RPMI8226 (cell line): ENCODE measurements at places on chromosomes 11 and 22.

GRCh38 chr11:10587388-10587787, 18.9 kb upstream of the LYVE1 start:
- no peak for DNase-seq

DNA sequence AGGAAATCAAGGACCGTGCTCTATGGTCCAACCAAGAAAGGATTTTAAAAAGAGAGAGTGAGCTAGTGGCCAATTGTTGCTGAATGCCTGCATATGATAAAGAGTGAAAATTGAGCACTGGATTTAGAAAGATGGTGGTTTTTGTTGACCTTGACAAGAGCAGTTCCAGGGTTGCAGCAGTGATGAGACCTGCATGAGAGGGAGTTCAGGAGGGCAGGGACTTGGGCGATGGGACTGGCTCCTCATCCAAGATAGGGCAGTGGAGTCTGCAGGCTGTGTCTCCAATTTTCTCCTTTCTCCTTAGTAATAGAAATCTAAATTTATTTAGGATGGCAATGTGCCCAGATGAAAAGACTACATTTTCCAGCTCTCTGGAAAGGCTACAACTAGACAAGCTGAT, 94.0 kb upstream of the B3GAT1 start:
- DNase-seq, result no peak

DNA sequence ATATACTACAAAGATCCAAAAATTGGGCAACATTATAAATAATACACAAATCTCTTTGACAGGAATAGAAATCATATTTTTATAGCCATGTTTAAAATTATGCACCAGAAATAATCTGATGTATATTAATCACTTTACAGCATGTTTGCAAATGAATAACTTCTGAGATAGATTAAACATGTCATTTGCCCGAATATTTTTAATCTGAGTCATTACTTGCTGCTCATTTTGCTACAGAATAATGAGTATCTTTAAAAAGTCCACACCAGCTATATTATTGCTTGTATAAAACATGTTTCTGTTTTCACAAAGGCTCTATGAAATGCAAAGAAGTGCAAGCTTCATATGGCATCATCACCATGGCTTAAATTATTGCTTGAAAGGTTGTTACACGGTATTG, 336.8 kb downstream of the GUCY1A2 start:
- no peak for DNase-seq

DNA sequence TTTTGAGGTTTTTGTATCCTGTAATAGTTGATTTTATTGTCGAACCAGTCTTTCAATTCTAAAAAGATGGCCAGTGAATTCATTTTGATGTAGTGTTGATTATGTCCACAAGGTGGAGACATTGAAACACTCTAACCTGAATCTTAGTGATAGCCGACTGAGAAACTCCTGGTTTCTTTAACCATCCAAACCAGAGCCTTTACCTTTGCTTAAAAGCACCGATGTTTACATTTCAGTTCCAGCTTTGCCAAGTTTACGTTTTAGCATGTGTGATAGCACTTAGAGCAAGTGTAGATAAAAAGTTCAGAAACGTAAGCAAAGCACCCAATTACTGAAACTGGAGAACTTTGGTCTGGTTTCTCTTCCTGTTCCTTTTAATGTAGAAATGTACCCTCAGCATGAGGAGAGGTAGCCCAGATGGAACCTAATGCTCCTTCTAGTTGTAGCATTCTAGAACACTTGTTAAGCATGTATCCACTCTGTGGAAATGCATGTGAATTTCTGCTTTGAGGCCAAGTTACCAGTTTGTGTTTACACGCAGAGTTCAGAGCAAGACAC, 208.6 kb downstream of the DBX1 start:
- DNase-seq, result peak; percentile 55

DNA sequence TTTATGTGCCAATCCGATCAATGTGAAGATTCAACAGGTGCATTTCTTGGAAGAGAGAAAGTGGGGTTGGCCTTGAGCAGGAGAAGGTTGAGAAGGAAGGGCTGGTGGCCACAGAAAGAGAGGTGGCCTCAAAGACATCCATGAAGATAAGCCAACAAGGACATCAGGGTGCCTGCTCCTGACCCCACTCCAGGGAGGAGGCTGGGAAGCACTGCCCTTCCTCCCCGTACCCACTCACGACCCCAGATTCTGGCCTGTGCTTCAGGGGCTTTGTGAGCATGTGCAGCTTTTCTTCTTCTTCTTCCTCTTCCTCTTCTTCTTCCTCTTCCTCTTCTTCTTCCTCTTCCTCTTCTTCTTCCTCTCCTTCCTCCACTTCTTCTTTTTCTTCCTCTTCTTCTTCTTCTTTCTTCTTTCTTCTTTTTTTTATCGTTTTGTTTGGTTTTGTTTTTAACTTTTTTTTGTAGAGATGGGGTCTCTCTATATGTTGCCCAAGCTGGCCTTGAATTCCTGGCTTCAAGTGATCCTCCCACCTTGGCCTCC, 30.3 kb downstream of the DKK3 start:
- DNase-seq, result no peak

DNA sequence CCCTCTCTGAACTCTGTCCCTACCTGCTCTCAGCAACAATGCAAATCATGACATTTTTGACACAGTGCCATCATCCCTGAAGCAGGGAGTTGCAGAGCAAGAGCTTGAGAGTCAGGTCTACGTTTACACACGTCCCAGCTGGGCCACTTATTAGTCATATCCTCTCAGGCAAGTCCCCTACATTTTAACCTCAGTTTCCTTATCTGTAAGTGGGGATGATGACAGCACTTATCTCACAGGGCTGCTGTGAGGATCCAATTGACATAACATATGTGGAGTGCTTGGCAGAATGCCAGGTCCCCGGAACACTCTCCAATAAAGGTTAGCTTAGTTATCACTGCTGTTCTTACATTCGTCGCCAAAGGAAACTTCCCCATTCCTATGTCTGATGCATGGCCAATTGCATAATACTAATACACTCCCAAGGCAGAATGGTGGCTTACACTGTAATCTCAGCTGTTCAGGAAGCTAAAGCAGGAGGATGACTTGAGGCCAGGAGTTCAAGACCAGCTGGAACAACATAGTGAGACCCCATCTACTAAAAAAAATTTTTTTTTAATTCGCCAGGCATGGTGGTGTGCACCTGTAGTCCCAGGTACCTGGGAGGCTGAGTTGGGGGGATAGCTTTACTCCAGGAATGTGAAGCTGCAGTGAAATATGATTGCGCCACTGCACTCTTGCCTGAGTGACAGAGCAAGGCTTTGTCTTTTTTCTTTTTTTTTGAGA, 16.6 kb downstream of the ASCC2 start:
- DNase-seq, result no peak

DNA sequence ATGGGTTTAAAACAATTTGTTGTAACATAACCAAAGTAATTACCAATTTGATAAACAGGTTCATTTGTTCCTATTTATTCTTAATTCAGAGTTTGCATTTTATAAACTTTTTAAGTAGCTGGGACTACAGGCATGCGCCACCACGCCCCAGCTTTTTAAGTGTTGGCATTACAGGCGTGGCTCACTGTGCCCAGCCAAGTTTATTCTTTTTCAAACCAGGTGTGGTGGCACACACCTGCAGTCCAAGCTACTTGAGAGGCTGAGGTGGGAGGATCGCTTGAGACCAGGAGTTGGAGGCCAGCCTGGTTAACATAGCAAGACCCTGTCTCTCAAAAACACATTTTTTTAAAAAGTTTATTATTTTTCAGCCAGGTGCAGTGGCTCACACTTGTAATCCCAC, 19.1 kb downstream of the PPFIA1 start:
- DNase-seq, result no peak

GRCh38 chr11:60899046-60899936, 7.1 kb downstream of the PRPF19 start:
- DNase-seq, result peak; percentile 39

GRCh38 chr11:415640-416041, 842 bp upstream of the SIGIRR start:
- no peak for DNase-seq

GRCh38 chr11:47398551-47398950, 9.8 kb upstream of the SLC39A13 start:
- no peak for DNase-seq

DNA sequence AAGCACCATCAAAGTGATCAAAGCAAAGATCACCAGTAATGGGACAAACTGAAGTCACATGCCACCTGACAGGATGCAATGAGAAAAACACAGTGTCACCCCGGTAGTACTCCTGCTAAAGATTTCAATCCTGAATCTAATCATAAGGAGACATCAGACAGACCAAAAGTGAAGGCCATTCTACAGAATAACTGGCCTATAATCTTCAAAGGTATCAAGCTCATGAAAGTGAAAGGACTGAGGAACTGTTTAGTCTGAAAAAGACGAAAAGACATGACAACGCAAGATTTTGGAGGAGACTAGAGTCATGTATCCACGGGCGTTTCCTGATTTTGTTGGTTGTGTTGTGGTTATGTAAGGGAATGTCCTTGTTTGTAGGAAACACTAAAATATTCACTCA, 42.4 kb upstream of the TSKU start:
- DNase-seq, result peak; percentile 40

DNA sequence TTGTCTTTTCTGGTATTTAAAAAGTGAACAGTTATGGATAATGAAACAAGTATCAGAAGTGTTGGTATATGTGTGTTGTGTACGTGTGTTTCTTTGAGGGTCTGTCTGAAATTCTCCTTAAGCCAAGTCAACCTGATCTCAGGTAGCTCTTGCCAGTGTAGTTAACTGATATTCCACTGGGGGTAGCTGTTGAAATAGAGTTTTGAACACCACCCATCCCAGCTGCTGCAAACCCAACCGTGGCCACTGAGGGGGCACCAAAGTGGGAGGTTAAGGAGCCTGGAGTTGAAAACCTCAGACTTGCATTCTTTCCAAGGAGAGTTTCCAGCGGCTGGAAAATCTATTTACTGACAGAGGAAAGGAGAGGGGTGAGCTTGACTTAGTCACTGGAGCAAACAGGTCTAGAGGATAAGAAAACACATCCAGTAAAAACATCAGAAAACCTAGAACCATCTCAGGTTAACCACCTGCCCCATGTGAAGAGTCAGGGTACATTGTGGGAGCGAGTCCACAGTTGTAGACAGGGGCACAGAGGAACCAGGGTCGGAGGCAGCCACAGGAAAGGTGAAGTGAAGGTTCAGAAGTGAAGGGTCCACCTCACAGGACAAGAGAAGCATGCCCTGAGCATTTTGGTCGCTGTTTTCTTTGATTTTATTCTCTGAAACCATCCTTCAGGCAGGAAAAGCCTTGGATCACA, 8.8 kb upstream of the CUL5 start:
- DNase-seq, result peak; percentile 68

GRCh38 chr22:36197514-36198146, 4.0 kb downstream of the APOL4 start:
- DNase-seq, result peak; percentile 82

DNA sequence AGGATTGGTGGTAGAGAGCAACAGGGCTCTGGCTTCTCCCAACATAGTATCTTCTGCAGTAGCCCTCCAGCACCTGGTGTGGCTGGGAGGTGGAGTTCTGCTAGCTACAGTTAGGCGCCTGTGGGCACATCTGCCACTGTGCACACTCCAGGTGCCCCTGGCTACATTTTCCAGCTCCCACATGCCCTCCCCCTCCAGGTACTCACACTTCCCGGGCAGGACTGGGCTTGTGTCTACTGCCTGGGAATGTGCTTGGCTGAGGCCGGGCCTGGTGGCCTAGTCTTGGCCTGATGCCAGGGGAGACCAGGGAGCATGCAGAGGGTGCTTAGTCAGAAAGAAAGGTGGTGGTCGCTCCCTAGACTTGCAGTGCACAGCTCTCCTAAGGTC, 15.8 kb downstream of the PHLDB1 start:
- DNase-seq, result peak; percentile 55

DNA sequence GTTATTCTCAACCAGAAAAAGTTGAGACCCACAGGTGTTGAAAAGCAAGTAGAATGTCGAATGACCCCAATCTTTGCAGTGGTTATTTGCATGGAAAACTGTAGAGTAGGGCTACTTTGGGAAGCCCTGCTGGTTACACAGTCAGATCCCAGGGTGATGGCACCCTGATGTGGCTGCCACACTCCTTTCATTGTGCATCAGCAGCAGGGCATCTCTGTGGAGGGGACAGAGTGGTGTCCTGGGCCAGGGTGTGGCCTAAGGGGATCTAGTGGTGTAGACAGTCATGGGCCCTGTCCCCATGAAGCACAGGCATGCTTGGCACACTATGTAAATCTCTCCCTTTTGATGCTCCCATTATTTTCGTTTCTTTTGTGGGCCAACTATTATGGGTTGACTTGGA, 199.4 kb upstream of the NAV2 start:
- no peak for DNase-seq

DNA sequence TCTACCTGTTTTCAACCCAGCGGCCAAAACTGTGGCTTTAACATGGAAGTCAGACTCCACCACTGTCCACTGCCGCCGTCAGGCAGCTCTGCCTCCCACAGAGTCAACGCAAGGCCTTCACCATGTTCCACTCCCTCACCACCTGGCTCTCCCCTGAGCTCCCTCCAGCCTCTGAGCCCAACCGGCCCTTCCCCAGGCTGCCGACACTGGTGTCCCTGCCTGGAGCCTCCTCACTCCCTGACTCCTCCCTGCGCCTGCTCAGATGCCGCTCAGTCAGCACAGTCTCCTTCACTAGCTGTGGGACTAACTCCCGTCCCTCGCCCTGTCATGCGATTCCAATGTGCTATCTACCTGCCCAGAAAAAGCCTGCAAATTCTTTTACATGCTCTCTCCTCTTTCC, 16.3 kb downstream of the SULT4A1 start:
- DNase-seq, result no peak

DNA sequence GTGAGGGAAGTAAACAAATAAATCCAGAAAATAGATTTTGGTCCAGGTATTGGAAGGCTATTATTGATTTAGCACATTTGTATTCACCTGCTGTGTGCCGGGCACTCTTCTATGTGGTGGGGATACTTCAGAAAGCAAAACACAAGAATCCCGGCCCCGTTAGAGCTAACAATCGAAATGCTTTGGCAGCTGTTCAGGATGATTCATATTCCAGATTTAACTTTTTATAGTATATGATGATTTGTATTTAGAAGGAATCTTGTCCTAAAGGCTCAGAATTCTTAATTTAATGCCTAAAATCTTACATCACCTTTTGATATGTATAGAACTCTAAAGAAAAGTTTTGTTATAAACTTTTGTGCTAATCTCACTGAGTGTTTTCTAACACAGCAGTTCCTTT, 28.0 kb downstream of the ZC3H12C start:
- DNase-seq, result no peak

- no peak for DNase-seq
Measured at GRCh38 chr11:22405377-22405776, 67.2 kb downstream of the SLC17A6 start.

DNA sequence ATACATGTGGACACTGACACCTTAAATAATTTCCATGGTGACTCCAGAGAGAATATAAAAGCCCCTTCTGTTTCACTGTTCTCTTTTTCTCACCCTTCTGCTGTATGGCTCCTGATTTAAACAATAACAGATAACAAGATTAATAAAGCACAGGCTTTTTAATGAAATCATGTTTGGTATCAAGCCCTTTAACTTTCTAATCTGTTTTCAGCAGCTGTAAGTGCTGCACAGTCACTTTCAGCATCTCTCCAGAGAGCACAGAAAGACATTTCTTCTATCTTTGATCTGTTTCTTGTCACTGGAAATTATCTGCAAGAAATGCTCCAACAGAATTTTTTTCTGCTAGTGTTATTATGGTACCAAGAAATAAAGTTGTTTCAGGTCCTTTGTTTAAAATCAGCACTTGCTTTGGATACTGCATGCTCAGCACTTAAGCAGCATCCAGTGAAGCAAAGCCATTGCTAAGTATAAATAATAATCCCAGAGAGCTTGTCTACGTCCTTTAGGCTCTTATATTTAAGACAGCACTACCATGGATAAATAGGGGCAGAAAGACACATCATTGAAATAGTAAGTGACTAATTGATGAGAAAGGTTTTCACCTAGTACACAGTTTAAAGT, 134.2 kb upstream of the CARD18 start:
- DNase-seq, result no peak
